ENCODE measurements at places on chromosomes 7 and 10.

- peak; percentile 63 for DNase-seq
These were observed 35.4 kb downstream of the C7orf25 start for GRCh38 chr7:42876182-42877068.

DNA sequence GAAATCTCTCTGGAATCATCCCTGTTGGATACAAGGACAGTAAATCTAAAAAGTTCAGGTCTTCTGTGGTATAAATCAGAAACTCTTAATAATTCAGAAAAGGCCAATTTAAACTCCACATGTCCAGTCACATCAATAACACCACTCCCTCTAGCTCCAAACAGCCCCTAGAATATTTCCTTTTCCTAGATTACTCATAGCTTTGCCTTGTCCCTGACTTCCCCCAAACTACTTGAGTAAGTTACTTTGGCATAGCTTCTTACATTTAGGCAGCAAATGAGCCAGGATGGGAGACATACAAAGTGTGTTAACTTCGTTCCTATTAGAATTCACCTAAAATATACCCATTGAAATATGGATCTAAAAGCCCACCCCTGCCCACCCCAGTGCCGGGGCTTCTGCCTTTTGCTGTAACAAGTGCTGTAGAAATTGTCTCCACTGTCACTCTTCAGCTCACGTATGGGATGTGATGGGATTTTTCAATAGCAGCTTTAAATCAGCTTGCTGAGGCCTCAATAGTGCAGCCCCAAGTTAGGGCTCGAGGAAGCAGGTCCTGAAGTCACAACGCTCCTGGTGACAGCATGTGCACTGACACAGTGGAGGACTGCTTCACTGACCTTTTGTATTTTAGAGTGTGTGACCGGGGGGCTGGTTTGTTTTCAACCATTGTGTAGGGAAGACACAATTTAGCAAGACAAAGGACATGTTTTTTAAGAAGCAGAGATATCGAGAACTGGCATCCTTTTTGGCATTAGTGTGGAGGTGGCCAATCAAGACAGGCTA lies 218.2 kb upstream of the KMT2E start:
- DNase-seq = no peak

DNA sequence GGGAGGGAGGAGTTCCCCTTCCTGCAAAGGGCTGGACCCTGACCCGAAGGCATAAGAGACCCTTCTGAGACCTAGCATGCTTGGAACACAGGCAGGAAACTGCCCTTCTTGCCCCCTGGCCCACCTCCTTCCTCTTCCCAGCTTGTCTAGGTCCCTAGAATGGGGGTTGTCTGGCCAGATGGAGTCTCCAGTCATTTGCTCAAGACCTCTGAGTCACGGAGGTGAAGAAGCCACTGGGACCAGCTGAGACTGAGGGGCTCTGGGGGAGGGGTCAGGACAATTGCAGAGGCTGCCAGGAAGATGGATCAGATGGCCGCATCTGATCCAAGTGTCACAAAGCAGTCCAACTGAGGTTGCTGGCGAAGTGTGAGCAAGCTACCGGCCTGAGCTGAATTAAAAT lies 46.2 kb downstream of the COL13A1 start:
- DNase-seq = no peak

GRCh38 chr7:130274983-130275591 lies 8.4 kb downstream of the CPA2 start:
- DNase-seq = no peak

DNA sequence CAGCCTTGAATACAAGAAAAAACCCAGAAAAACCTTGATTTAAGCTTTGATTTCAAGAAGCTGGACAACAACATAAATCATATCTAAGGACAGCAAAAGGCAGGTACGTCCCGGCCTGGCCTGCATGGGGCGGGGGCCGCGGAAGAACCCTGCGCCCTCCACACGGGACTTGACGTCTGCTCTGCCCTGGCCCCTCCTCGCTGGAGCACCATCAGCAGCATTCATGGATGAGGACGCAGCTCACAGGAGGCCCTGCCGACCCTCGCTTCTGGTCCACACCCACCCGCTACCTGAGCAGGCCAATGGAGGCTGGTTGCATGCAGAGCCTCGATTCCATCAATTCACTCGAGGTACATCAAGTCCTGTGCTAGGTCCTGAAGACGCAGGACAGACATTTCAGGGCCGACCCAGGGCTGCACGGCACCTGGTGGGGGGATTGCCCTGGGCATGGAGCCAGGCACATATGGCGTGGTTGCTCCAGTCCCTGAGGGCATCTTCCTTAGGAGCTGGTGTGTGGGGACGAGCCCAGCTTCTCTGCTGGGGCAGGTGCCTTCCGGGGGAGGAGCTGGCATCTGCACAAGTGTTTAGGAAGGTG lies 63.1 kb upstream of the NKX6-2 start:
- DNase-seq = no peak

- DNase-seq = no peak
These were observed 39.0 kb downstream of the SEM1 start for GRCh38 chr7:96670338-96671289.

DNA sequence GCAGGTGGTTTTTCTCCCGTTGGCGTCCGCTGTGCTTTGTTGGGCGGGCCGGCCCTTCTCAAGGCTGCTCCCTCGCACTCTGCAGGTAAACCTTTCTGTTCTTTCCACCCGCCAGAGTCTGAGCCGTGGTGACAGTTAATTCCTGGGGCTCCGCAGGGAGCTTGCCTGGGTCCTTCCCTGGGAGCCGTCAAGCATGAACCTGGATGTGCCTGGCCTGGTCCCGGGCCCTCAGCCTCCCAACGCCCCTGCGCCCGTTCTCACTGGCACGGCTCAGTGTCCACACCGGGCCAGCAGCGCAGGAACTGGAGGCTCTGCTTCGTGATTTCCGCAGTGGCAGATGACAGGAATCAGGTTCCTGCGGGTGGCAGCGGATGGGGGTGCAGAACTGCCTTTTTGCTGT lies 10.9 kb upstream of the NKX6-2 start:
- no peak for DNase-seq

DNA sequence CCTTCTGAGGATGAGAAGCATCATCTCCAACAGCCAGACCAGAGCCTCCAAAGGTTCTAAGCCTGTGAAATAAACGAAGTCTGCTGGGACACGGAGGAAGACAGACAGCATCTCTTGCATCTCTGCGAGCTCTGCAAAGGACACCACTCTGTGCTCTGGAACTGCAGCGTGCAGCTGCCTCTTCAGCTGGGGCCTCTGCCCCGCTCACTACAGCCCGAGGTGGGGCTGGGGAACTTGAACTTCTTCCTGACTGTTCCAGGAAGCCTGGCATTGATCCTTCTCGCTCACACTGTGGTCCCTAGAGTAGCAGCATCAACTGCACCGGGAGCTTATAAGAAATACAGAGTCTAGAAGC lies 163.3 kb downstream of the USP6NL start:
- no peak for DNase-seq

DNA sequence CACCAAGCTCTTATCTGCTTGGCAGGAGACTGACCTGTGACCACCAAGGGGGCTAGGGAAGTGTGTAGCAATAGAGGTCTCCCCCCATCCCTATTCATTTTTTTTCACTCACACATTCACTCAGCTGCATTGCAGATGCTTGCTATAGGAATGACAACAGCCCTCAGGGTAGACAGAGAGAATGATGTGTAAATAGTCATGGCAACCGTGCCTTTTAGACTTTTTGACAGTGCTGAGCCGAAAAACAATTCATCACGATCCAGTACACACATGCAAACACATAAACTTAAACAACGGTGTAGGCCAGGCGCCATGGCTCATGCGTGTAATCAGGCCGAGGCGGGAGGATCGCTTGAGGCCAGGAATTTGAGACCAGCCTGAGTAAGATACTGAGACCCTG lies 7.6 kb upstream of the ELN start:
- no peak for DNase-seq

GRCh38 chr7:31896925-31897324 lies 173.3 kb downstream of the PDE1C start:
- no peak for DNase-seq
